OCI-M1 (cell line): ENCODE measurements at places on chromosomes 1 and 21.

DNA sequence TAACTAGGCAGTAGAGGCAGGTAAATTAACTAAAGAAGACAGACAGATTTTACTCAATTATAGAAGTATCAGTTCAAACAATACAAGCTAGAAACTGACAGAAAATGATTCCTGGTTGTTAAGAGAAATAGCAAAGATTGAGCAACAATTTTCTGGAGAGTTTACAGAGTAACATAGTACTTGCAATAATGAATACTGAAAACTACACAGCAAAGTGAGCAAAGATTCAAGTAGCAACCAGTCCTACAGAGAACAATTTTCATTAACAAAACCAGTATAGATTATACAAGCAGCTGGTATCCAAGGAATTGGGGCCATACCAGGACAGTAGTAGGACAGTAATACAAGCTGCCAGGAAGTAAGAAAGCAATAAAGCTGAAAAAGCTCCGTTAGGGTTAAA lies 37.6 kb downstream of the EYA3 start:
- no peak for DNase-seq

DNA sequence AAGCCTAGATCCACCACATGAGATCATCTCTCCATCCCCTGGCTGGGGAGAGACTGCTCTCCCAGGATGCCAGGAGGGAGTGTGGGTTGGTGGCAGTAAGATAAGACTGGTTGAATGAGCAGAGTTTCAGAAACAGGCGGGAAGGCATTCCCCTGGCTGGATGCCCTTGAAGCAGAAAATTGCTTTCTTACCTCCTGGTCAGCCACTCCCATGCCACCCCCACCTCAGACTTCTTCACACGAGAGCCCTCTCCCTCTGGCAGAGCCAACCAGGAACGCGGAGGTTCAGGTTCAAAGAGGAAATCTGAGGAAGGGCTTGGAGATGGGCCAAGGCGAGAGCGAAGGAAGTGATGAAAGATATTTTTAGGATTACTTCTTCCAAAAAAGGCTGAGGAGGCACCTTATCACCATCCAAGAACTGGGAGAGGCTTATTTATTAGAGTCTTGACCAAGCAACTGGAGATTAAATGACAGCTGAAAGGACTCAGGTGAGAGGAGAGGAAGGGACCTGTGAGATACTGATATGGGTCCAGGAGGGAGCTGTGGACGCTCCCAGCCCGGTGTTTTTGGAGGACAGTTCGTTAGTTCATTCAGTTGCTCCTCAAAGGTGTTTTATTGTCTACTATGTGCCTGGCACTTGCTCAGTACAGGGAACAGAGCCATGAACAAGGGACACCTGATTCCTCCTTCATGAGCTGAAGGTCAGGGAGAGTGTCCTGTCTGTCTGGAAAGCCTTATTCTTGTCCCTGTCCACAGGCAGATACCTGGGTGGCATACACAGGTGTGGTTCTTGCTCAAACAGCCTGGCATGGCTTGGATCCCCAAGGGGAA lies 18.9 kb upstream of the SLC26A9 start:
- DNase-seq = no peak

DNA sequence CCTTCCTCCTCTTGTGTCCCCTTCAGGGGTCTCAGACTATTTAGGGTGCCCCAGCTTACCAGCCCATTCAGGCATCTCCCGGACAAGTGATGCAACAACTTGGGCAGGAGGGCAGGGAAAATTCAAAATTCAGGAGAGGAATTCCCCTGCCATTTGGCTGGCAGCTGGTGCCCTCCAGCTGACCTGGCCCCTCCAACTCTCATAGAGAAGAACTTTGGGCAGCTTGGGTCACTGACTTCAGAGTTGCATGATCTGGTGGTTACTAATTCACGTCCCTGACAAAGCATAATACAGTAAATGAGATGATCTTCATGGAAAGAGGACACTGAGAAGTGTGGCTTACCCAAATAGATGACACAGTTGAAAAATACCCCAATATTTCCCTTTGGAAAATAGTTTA lies at the start of gene FCAMR:
TSS of gene FCAMR (minus strand) at position 15 of the 400 bp plus-strand sequence. CDS start 335 bp downstream, outside the sequence.
- DNase-seq = no peak

DNA sequence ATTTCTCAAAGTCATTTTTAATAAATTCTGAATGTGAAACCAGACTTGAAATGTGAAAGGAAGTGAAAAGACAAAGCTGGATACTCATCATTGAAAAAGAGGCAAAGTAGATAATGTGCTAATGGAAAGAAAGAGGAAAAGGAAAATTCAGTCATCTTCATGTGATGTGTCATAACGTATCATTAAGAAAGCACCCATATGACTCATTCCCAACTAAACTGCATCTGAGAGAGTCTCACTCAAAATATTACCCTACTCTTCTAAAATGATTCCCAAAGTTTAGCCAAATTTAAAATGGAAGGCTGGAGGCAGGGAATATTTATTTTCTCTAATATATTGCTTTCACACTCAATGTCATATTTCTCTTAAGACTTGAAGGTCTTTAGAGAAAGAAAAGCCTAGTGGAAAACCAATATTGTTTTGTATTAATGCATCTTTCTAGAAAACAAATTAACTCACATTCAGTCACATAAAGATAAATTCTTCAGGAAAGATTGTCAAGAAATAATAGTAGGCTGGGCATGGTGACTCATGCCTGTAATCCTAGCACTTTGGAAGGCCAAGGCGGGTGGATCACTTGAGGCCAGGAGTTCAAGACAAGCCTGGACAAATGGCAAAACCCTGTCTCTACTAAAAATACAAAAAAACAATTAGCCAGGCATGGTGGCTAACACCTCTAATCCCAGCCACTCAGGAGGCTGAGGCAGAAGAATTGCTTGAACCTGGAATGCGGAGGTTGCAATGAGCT lies 129.9 kb downstream of the SLC30A10 start:
- DNase-seq = peak; percentile 28

GRCh38 chr1:241186716-241187115 lies 170.3 kb downstream of the RGS7 start:
- DNase-seq = no peak

- DNase-seq = no peak
These were observed 5.6 kb upstream of the TDRD10 start for GRCh38 chr1:154496383-154496782.

- DNase-seq = no peak
These were observed 45.5 kb downstream of the CACHD1 start for GRCh38 chr1:64515427-64515826.

- DNase-seq = no peak
These were observed 102.7 kb downstream of the RASAL2 start for GRCh38 chr1:178196631-178197030.

DNA sequence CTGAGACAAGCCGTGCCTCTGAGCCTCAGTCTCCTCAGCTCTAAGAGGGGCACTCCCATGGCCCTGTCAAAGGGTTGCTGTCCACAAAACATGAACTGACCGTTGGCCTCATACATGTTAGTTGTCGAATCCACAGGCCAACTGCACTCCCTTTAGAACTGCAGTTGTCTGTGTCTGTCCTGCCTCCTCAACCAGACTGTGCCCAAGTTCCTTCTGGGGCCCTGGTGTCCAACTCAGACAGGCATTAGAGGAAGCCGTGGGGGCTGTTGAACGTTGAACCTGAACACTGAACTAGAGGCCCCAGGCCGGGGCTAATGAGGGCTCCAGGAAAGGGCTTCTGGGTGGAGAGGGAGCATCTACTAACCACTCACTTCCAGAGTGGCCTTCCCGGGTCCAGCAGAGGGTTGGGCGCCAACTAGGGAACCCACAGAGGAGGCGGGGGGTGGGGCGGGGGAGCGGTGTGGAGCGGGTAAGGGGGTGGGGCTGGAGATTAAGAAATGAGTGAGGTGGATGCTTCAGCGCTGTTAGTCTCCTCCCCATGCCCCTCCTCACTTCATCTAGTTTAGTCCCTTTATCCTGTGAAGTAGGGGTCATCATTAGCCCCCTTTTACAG lies at the start of gene RAB42:
TSS of gene RAB42 (plus strand) at position 558 of the 613 bp plus-strand sequence. CDS start 247 bp downstream, outside the sequence.
- DNase-seq = no peak
